Activated CD4-positive, CD25-positive, alpha-beta regulatory T cell treated with anti-CD3 and anti-CD28 coated beads, Interleukin-2, amount 50 U/mL, for 72 hours (primary cell): ENCODE measurements at places on chromosomes 6 and 20.

DNA sequence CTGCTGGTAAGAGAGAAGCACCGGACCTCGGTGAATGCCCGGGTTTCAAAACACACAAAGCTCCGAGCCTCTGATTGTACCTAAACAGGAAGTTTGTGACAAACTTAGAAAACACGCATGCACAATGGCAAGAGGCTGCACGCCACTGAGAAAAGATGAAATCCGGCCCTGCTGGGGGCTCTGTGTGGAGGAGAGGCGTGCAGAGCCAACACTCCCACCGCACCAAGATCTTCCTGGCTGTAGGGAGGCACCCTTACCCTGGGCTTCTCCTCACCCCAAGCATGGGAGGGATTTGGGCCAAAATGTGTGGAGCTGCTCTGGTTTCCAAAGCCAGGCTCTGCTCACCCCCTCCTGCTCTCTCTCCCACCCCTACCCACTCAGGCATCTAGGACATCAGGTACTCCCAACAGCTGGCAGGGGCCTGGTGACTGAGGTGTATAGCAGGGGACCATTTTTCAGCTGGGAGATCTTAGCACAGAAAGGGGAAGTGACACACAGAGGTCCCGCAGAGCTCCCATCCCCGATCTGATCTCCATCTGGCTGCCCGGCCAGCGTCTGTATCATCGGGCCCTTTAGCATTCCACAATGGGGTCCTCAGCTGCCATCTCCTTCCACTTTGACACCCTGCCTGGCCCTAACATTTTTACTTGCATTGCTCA, 84.2 kb downstream of the TRERF1 start:
- DNase-seq, result no peak

DNA sequence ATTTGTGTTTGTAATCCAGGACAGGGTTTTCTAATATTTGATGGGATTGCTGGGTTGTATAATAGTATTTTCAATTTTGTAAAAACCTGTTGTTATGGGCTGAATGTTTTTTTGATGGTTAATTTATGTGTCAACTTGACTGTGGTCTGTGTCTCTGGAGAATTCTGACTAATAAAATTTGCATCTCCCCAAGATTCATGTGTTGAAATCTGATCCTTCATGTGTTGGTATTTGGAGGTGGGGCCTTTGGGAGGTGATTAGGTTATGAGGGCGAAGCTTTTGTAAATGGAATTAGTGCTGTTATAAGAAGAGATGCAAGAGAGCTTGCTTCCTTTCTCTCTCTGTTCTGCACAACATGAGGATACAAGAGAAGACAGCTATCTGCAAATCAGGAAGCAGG, 48.7 kb upstream of the SAMD5 start:
- DNase-seq, result no peak

GRCh38 chr6:73695619-73696421, at the start of gene CD109:
TSS of gene CD109 (plus strand) at chr6:73696203. CDS start at chr6:73696216, 13 bp downstream.
- peak; percentile 59 for DNase-seq

DNA sequence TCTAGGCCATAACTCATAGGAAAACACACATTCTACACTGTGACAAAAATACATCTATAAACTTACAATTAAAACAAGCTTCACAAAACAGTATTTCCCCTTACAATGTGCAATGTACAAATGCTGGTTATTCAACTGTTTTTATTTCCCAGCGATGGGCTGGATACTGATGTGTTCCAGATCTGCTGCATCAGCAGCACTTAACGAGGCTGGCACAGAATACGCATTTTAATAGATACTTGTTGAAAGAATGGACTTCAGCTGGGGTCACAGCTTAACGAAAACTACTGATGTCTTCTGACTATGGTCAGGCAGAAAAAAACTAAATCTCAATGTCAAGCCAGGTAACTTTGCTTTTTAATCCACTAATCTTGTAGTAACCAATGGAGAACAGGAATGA, 70.9 kb downstream of the B4GALT5 start:
- no peak for DNase-seq

GRCh38 chr20:40232273-40232672, 456.8 kb downstream of the MAFB start:
- no peak for DNase-seq

- DNase-seq, result no peak
These were observed 311.9 kb upstream of the CITED2 start for GRCh38 chr6:139686308-139686707.

DNA sequence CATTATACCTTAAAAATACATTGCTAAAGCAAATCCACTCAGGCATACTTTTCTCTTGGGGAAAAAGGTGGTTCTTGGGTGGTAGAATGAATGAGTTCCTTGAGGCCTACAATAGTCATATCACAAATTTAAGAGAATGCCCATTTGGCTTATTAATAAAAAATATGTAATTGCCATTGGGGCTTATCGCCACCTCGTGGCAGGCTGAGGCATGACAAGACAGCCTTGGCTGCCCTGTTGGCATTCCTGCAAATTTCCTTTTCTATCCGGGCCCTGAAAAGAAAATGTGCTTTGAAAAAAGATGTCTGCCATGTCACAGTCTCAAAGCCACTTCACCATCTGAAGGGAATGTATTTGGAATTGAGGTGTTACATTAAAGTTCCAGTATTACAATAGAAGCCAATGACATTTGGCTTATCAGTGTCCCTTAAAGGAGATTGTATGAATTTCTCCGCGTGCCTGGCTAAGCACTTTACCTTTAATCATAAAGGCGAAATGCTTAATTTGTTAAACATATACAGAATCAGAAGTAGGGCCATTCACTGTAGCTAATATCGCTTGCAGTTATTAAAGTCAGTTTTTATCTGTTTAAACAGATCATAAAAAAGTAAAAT, 188.3 kb upstream of the ZFP64 start:
- peak; percentile 47 for DNase-seq

DNA sequence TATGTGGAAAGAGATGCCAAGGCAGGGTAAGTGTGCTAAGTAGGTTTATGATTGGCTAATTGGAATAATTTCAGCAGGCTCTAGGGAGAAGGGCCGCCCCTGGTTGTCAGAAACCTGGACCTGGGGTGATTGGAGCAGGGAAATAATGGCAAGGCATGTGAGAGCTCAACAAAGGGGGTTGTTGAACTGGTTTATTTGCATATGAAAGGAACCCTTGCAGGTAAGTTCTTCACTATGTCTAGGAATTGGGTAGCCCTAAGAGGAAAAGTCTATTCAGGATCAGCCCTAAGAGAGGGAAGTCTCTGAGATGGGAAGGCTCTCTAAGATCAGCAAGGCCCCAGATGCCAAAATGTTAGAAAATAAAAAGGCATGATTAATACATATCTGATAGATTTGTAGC, 175.4 kb upstream of the PRND start:
- DNase-seq, result no peak

GRCh38 chr20:15064741-15065140, 727.3 kb upstream of the FLRT3 start:
- no peak for DNase-seq

- DNase-seq, result no peak
These were observed 1059.5 kb upstream of the FLRT3 start for GRCh38 chr20:15396900-15397299.

- DNase-seq, result no peak
These were observed 22.7 kb downstream of the COL12A1 start for GRCh38 chr6:75183099-75183541.

DNA sequence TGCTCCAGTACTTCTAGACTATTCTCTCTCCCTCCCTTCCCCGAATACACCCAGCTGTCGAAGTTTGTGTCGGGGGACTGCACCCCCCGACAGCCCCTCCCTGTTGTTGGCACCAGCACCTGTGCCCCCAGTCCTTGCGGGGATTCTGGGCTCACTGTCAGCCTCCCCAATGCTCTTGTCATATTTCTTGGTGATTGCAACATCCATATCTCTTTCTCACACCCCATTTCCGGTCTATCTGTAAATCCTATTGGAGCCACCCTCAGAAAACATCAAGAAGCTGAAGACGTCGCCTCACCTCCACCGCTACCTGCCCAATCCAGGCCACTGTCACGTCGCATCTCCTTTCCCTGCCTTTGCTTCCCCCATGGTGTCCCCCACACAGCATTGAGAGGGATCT, 32.6 kb upstream of the VSTM2L start:
- DNase-seq, result no peak

- no peak for DNase-seq
These were observed 66.5 kb downstream of the DTNBP1 start for GRCh38 chr6:15596186-15596896.

- no peak for DNase-seq
These were observed 19.8 kb downstream of the HLA-E start for GRCh38 chr6:30508890-30509736.

- no peak for DNase-seq
These were observed 79.5 kb downstream of the CDH4 start for GRCh38 chr20:61331543-61331942.

GRCh38 chr6:158322724-158323560, 10.7 kb downstream of the TULP4 start:
- no peak for DNase-seq

DNA sequence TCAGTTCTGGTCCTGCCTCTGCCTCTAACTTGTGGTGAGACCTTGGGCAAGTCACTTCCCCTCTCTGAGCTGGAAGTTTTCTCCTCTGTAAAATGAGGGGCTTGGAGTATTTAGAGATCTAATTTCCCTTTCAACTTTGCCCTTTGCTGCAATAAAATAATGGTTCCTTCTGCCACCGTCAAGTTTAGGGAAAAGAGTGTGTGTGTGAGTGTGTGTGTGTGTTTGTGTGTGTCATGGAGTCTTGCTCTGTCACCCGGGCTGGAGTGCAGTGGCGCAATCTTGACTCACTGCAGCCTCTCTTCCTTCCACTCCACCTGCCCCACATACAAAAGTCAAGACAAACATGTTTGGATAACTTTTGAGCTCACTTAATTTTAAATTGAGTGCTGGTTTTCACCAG, 39.2 kb upstream of the PIM1 start:
- no peak for DNase-seq

DNA sequence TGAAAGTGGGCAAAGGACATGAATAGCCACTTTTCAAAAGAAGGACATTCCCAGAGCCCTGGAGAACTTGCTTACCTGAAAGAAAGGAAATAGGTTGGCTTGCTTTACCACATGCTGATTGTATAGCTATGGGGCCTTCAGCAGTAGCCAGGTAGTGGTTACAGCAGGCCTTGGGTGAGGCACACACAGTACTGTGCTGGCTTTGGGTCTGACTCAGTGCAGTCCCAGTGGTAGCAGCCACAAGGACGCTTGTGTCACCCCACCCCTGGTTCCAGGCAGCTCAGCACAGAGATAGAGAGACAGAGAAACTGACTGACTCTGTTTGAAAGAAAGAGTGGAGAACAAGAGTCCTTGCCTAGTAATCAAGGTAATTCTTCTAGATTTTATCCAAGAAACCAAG, 201.0 kb upstream of the EYS start:
- DNase-seq, result no peak

DNA sequence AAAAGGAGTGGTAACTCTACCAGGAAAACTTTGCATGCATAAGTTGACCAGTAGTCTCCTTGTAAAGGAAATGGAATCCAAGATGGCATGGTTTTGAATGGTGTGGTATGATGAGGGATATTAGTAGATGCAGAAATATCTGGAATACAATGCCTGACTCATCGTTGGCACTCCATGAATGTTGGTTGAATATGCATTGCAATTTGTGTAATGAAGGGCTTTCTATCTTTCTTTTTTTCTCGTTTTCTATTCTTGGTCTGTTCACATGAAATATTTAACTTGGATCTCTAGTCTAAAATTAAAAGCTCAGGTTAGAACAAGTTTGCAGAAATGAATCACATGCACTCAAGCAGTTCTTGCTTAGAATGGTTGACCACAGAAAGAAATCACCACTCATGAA, 277.3 kb upstream of the PRND start:
- DNase-seq, result no peak

GRCh38 chr6:101290346-101290745, 103.2 kb upstream of the GRIK2 start:
- DNase-seq, result no peak

DNA sequence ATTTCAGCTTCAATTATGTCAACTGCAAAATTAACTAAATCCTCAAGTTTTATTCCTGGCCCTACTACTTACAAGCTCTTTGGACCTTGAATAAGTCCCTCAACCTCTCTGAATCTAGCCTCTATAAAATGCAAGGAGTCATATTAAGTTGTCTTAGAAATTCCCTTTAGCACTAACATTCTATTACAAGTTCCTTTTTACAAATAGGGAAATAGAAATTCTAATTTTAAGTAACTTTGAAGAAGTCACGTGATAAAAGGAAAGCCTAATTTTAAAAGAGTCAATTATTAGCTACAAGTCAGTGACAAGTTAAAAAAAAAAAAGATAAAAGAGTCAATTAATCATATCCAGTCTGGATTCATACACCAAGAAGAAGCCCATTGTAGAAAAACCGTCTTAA, 24.6 kb upstream of the GTF3C6 start:
- DNase-seq, result no peak

GRCh38 chr6:63491119-63491518, 81.2 kb upstream of the LOC128125822 start:
- DNase-seq, result no peak

DNA sequence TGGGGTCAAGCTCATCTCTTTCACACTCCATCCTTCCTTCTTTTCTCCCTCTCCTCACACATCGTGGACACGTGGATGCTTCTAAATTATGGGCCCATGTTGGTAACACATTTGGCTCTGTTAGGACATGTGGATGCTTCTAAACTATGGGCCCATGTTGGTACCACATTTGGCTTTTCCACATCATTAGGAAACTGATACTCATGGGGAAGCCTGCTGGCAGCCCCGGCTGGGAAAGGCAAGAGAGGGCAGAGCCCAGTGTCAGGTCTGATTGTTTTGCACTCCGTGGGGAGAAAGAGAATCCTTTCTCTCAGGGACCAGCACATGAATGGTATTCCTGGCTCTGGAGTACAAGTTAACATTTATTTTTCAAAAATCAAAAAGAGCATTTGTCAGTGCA, 4.0 kb upstream of the CST1 start:
- no peak for DNase-seq

- DNase-seq, result no peak
These were observed 28.7 kb upstream of the PMEPA1 start for GRCh38 chr20:57738484-57738883.

DNA sequence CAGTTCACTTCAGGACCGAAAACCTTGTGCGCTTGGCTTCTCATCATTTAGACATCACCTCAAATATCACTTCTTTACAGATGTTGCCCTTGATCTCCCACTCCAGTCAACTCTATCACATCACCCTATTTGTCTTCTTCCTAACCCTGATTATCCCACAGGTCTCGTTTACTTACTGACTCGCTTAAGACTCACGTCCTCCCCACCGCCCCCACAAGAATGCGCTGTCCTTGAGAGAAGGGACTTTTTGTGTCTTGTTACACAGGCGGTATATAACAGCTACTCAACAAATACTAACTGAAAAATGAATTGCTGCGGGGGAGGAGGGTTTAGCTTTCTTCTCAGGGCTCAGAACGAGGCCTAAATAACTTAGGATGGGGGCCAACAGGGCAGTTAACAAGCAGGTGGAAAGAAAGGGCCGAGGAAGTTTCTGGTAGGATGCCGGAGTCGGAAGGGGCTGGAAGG, 527 bp downstream of the TOMM34 start:
- DNase-seq, result peak; percentile 56
